GM23338 (cell line): ENCODE measurements at places on chromosomes 13 and 19. TPM values are rescaled to one million over a fixed set of nuclear protein-coding genes. Genes with fewer than 3 reads are reported as not detected.

- H3K27me3 ChIP-seq: no peaks in the 10 kb centered on the region
- H3K36me3 ChIP-seq: no peaks in the 10 kb centered on the region
- H3K4me1 ChIP-seq: peaks cover 8% of the 10 kb centered on the region
- no peak for DNase-seq
- no peak overlapping the region for H3K4me3 ChIP-seq
These were observed 45.1 kb downstream of the EPSTI1 start for GRCh38 chr13:42946927-42947326.

- no peak for DNase-seq
- H3K36me3 ChIP-seq: no peaks in the 10 kb centered on the region
- H3K27me3 ChIP-seq: no peaks in the 10 kb centered on the region
- H3K27ac ChIP-seq: no peak overlapping the region
- no peaks in the 10 kb centered on the region for H3K4me1 ChIP-seq
These were observed 391.2 kb downstream of the KLF12 start for GRCh38 chr13:73742982-73743381.

The CEACAM19 gene
- total RNA-seq: 0.16 and 0.38 TPM in 2 replicates

GRCh38 chr13:42807241-42807640 lies 25.9 kb downstream of the FAM216B start:
- DNase-seq: no peak
- H3K4me1 ChIP-seq: peaks cover 5% of the 10 kb centered on the region; the same call in 1 of the 2 replicates
- H3K27me3 ChIP-seq: no peaks in the 10 kb centered on the region
- H3K36me3 ChIP-seq: 0 out of 2 replicates have a peak, but pooled peaks cover 3% of the 10 kb centered on the region
- H3K4me3 ChIP-seq: no peak overlapping the region

DNA sequence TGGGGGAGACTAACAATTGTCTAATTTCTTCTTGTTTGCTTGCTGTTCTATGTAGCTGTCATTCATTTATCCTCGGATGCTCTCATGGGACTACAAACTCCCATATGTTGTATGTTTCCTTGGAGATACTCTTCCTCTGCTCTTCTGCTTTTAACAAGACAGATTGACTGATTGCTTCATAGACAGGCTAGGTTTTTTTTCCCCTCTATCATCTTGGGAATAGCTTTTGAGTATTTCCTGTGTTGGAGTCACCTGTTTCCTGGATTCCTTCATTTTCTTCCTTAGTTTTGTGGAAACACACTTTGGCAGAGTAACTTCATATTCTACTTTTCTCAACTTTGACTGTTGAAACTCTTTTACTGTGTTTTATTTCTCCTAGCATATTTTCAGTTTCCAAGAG lies 27.6 kb downstream of the EDNRB start:
- no peak for DNase-seq
- H3K4me1 ChIP-seq: peaks cover 6% of the 10 kb centered on the region; the same call in 1 of the 2 replicates
- H3K36me3 ChIP-seq: no peaks in the 10 kb centered on the region
- H3K4me3 ChIP-seq: no peak overlapping the region
- no peak overlapping the region for H3K27ac ChIP-seq

GRCh38 chr13:19169496-19169895 lies 12.1 kb downstream of the TUBA3C start:
- H3K27ac ChIP-seq: no peak overlapping the region
- H3K4me3 ChIP-seq: no peak overlapping the region
- H3K27me3 ChIP-seq: no peaks in the 10 kb centered on the region
- DNase-seq: no peak

The IZUMO2 gene
- 3.1 TPM in 1 of 2 replicates, not detected in the other for total RNA-seq

GRCh38 chr13:42275098-42275471 lies 3.1 kb downstream of the AKAP11 start:
- no peaks in the 10 kb centered on the region for H3K36me3 ChIP-seq
- H3K27me3 ChIP-seq: no peaks in the 10 kb centered on the region
- no peak overlapping the region for H3K27ac ChIP-seq
- H3K4me1 ChIP-seq: peaks cover 38% of the 10 kb centered on the region
- no peak for DNase-seq

DNA sequence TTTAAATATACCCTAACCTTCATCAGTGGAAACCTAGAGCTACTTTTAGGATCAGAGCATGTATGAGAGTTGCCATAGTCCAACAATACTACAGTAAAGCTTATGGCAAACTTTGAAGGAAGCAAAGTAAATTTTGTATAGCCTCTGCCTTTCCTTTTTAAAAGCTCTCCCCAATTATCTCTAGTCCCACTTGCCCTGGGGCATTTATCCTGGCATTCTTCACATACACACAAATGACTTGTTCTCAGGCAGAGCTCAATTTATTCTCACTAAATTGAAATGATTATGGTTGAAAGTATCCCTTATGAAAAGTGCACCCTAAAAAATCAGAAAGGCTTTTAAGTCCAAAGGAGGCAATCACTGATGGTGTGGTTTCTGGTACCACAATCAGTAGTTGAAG lies 94.1 kb upstream of the UFM1 start:
- no peaks in the 10 kb centered on the region for H3K36me3 ChIP-seq
- DNase-seq: no peak
- H3K4me3 ChIP-seq: no peak overlapping the region
- H3K27me3 ChIP-seq: no peaks in the 10 kb centered on the region

DNA sequence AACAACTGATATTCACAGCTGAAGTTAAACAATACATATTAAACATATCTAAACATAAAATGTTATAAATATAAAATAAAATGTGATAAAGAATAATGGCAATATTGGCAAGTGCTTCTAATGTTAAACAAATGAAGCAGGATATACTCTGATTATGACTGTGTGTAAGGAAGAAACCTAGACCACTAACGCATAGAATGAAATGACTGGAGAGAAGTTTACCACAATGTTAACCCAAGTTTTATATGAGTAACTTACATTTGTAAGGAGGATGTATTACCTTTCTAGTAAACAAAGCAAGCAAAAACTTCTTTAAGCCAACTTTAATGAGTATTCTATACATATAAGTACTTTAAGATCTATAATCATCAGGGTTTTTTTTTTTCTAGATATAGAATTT lies 43.0 kb downstream of the RB1 start:
- no peaks in the 10 kb centered on the region for H3K27me3 ChIP-seq
- H3K4me3 ChIP-seq: no peak overlapping the region
- DNase-seq: no peak
- H3K27ac ChIP-seq: no peak overlapping the region
- H3K36me3 ChIP-seq: no peaks in the 10 kb centered on the region

- H3K36me3 ChIP-seq: no peaks in the 10 kb centered on the region
- H3K27me3 ChIP-seq: no peaks in the 10 kb centered on the region
- no peak overlapping the region for H3K4me3 ChIP-seq
- H3K27ac ChIP-seq: no peak overlapping the region
These were observed 56.7 kb downstream of the AKAP11 start for GRCh38 chr13:42328672-42329071.

- H3K27me3 ChIP-seq: no peaks in the 10 kb centered on the region
- DNase-seq: no peak
- no peak overlapping the region for H3K27ac ChIP-seq
- peaks cover 35% of the 10 kb centered on the region for H3K4me1 ChIP-seq
These were observed 57.2 kb upstream of the SERPINE3 start for GRCh38 chr13:51282322-51282721.

GRCh38 chr13:49292742-49293486 lies 45.2 kb downstream of the CDADC1 start:
- no peaks in the 10 kb centered on the region for H3K4me1 ChIP-seq
- DNase-seq: no peak
- H3K27me3 ChIP-seq: no peaks in the 10 kb centered on the region
- H3K27ac ChIP-seq: no peak overlapping the region
- H3K4me3 ChIP-seq: no peak overlapping the region
- H3K36me3 ChIP-seq: no peaks in the 10 kb centered on the region

The KLK4 gene
- 0.54 and 0.76 TPM in 2 replicates for total RNA-seq

DNA sequence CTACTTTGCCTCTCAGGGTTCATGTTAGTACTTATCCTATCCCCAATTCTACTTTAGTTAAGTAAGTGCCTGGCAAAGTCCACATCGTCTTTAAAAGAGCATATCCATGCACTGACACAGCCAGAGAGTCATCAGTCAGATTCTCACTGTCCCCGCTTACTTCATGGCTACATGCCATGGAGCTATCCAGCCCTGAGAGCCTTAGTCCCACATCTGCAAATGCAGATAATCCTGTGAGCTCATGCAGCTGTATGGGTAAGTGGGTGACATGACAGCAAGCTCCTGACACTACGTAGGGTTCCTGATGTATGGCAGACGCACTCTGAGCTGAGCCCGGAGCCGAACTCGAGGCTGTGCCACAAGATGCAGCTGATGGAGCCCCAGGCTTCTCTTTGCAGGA lies 661.5 kb downstream of the LIG4 start:
- no peak for DNase-seq
- no peak overlapping the region for H3K4me3 ChIP-seq
- H3K27me3 ChIP-seq: no peaks in the 10 kb centered on the region
- H3K27ac ChIP-seq: no peak overlapping the region
- no peaks in the 10 kb centered on the region for H3K36me3 ChIP-seq

The RINL gene
- total RNA-seq: 11.2 and 22.4 TPM in 2 replicates

The PSPN gene
- 0.93 and 1.2 TPM in 2 replicates for total RNA-seq

- no peaks in the 10 kb centered on the region for H3K36me3 ChIP-seq
- no peak overlapping the region for H3K4me3 ChIP-seq
- 0 out of 2 replicates have a peak, but pooled peaks cover 12% of the 10 kb centered on the region for H3K27me3 ChIP-seq
- H3K4me1 ChIP-seq: peaks cover 39% of the 10 kb centered on the region
- DNase-seq: peak; percentile 13
These were observed 717.9 kb downstream of the DIAPH3 start for GRCh38 chr13:59445812-59446211.

DNA sequence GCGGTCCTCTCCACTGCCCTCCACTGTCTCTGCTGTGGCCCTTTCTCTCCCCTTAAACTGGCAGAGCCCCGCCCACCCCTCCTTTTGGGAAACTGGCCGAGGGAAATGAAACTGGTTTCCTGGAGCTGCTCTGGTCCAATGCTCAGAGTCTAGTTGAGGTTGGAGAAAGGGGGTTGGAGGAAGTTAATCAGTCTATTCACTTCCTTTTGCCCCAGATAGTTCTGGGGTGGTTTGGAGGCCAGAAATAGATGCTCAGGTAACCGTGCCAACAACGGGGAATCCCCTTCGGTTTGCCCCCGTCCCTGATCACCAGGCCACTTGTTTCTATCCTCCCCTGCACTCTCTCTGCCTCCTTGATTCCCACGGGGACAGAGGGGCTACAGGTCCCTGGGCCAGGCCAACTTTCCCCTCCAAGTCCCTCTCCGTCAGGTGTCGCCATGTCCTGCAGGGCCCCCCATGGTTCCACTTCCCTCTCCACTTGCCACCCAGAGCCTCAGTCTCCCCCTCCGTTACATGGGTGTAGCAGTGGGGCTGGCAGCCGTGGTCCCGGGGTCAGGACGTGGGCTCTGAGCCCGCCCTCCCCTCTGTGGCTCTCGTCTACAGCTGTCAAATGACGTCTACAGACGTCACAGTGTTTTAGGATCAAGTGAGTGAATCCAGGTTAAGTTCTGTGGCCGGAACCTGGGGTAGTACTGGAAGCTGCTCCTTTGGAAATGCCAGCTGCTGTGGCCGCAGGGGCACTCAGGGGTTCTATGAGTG lies at the start of gene IL4I1:
Gene IL4I1 (minus strand): TSS at position 25 of the 759 bp plus-strand sequence. CDS start 727 bp downstream, outside the sequence.
- DNase-seq: no peak
- H3K4me1 ChIP-seq: no peaks in the 10 kb centered on the region
- H3K27me3 ChIP-seq: no peaks in the 10 kb centered on the region
- no peak within 1 kb of the TSS for H3K27ac ChIP-seq
- H3K4me3 ChIP-seq: no peak within 1 kb of the TSS

DNA sequence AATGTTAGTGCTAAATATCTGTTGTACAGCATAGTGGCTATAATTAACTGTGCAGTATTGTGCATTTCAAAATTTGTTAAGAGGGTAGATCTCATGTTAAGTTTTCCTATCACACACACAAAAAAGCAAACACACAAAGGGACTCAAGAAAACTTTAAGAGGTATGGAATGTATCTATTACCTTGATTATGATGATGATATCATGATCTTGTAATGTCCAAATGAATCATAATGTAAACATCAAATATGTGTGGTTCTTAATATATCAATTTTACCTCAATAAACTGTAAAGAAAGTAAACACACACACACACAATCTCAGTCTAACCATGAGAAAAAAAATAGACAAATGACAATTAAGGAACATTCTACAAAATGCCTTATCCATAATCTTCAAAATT lies 934.6 kb downstream of the SLITRK1 start:
- no peaks in the 10 kb centered on the region for H3K27me3 ChIP-seq
- H3K4me1 ChIP-seq: no peaks in the 10 kb centered on the region
- no peak overlapping the region for H3K27ac ChIP-seq

The CPB2 gene
- total RNA-seq: not detected in 2 replicates

The TMEM86B gene
- total RNA-seq: 2.9 and 3.2 TPM in 2 replicates

DNA sequence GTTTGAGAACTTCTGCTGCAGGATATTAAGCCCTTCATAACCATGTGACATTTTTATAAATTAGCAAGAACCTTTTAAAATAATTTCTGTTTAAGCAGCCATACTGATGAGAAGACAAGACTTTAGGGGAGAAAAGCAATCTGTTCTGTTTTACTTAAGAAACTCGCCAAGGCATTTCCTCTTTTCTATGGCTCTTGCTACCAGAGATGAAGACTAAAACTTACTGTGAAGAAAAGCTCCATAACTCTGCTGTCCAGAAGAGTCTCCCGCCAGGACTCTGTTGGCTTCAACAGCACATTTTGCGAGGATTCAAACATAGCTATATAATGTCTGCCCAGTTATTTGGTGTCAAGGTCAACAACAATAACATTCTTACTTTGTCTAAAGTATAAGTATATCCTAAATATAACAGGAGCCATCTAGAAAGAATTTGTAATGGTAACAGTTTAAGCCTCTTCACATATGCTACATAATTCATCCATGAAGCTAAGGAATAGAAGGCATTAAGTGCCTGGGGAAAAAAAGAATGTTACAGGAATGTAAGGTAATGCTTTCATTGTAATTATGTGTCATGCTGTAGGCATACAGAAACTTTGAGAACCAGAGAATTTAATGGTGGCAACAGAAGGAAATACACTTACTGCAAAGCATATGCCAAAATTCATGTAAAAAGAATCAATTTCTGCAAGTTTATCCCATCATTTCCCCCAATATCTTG lies 53.2 kb upstream of the EEF1AKMT1 start:
- no peak for DNase-seq
- no peaks in the 10 kb centered on the region for H3K27me3 ChIP-seq
- H3K27ac ChIP-seq: peak overlapping the region; percentile 15; the same call in 1 of the 2 replicates
- H3K36me3 ChIP-seq: no peaks in the 10 kb centered on the region

GRCh38 chr13:27446986-27447583 lies 3.3 kb downstream of the MTIF3 start:
- H3K27ac ChIP-seq: no peak overlapping the region
- H3K36me3 ChIP-seq: no peaks in the 10 kb centered on the region
- DNase-seq: no peak
- peaks cover 19% of the 10 kb centered on the region for H3K4me1 ChIP-seq
- no peak overlapping the region for H3K4me3 ChIP-seq
- no peaks in the 10 kb centered on the region for H3K27me3 ChIP-seq

DNA sequence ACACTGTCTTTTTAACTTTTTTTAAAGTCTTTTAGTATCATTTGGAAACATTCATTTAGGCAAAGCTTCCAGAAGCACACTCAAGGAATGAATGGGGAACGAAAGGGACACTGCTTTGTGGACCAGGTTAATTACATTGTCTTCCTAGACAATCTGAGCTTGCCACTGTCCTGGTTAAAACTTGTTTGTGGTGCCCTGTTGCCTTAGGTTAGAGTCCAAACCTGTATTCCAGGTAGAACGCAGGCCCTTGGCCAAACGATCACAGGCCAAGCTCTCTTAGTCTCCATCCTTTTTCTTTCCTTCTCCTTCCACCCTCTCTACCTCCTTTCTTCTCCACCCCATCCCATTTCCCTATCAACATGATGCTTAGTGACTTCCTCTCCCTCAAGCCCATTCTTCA lies 66.8 kb downstream of the ERCC5 start:
- no peak overlapping the region for H3K27ac ChIP-seq
- no peaks in the 10 kb centered on the region for H3K4me1 ChIP-seq
- H3K27me3 ChIP-seq: no peaks in the 10 kb centered on the region
- DNase-seq: no peak
- no peak overlapping the region for H3K4me3 ChIP-seq

The ELSPBP1 gene
- total RNA-seq: not detected in 2 replicates
